Iris pigment epithelial cell (primary cell): ENCODE measurements at places on chromosomes 7 and 10.

DNA sequence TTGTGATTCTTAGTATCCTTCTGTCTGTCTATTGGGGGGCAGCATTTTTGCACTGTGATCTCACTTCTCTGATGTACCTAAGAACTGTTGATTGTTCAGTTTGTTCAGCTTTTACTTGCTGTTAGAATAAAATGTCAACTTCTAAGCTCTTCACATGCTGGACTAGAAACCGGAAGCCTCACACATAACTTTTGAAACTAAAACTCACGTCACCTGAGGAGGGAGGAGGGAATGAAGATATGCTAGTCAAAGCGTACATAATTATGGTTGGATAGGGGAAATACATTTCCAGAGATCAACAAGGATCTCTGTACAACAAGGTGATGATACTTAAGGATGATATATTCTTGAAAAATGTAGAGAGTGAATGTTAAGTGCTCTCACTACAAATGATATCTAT lies 609.7 kb downstream of the INHBA start:
- no peak for DNase-seq

DNA sequence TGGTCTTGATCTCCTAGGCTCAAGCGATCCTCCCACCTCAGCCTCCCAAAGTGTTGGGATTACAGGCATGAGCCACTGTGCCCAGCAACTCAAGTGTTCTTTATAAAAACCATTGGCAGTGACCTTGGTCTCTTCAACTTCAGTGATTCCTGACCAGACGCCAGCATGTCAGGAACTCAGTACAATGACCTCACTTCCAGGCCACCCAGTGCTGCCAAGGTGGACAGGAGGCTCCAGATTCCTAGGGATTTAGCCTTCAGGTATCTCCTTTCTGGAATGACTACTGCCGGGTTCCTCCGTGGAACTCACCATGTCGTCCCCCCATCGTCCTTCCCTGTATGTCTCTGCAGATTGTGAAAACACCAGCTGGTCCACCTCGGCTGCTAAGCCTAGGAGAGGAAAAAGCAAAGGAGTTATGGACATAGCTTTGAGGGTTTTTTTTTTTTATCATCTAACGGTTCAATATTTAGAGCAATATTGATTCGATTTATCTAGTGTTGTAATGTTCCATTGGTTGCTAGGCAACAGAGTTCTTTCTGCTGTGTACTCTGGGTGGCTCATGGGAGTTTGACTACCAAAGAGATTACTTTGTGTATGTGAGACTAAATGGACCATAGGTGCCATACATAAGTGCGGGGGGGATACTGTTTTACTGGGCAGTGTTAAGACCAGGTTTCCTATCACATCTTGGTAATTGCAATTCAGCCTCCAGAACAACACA lies 425.8 kb upstream of the AUTS2 start:
- no peak for DNase-seq

DNA sequence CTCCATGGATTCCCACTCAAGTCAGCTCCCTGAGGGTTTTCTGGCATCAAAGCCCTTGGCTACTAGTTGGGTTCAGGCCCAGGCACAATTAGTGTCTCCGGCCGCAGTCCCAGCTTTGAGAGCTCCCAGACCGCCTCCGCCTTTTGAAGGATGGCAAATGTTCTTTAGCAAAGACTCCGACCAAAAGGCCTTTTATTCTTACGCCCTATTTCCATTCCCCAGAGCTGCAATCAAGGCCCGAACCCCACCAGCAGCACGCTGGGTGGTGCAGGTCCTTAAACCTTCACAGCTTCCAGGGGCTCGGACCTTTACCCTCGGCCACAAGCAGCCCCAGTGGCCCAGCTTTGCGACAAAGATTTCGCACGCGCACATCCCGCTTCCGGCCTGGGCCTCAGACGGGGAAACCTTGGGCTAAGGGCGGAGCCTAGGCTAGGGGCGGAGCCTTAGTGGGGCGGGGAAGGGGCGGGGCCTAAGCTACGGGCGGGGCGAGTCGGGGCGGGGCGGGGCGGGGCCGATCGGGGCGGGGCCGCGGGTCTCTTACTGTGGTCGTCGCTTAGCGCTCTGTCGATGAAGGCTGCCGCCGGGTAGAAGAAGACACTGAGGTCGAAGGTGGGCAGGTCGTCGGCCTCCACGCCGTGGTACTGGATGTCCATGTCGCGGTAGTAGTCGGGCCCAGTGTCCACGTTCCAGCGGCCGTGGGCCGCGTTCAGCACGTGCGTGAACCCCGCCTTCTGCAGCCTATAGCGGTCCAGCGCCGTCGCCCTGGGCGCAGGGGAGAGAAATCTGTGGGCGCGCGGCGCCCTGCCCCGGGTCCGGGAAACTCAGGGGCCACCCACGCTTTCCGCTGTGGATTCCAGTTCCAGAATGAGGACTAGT lies 68.0 kb upstream of the SAMD8 start:
- no peak for DNase-seq

- peak; percentile 68 for DNase-seq
Observed at GRCh38 chr7:99380032-99380822, 5.7 kb downstream of the ARPC1B start.

DNA sequence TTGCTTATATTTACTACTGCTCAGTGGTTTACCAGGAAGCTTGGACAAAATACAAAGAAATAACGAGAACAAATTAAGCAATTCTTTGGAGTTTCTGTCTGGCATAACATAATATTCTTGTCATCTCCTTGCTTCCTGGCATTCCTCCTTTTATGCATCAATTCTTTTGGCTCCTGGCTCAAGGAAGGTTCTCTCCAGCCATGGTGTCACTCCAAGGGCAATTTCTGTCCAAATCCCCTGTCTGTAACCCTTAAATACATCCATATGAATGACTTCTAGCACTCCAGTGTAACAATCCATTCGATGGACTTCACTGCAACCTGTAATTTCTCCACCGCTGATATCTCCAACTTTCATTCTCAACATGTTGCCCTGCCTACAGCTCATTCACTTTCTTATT lies 617.7 kb upstream of the ANKRD30A start:
- DNase-seq, result no peak

DNA sequence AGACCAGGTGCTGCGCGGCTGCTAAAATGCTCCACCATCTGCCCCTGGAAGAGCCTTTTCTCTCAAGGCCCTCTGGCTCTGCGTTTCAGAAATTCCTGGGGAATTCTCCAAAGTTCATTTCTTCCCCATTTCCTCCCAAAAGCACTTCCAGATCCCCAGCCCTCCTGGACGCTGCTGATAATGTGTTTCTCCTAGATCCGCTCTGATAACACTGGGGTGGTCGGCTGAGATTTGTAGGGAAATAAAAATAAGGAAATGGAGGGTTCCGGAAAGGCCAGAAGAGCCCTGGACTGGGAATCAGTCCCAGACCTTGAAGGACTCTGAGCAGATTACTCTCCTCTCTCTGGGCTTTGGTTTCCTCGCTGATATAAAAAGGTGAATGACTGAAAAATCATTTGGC lies 28.1 kb downstream of the COL13A1 start:
- DNase-seq, result no peak

DNA sequence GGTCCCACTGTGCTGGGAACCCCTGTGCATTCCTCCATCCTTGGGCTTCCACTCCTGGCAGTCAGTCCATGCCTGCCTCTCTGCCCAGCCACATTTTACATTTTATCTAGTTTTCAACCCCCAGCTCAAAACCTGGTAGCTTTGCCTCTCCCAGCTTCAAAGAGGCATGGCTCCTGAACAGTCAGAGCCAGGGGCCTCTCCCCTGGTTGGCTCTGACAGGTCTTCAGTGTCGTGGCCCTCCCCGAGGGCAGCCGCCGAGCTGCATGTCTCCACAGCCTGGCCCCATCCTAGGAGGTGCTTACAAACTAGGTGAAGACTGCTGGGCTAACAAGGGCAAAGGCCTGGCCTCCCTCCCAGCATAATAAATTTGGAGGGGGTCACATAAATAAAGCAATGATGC lies 14.8 kb downstream of the COBL start:
- DNase-seq, result no peak

DNA sequence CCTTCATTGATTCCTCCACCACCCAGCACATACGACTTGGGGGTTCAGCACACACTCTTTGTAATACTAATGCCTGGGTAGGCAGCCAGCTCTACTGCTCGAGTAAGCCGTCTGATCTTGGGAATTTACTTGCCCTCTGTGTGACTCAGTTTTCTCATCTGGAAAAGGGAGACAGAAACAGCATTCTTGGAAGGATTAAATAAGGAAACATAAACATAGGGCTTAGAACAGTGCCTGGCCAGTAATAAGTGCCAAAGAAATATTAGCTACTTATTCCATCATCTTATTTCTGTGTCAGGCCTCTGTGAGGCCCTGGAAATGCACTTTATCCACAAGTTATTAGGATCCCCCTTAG lies 130.1 kb downstream of the TNS3 start:
- DNase-seq, result peak; percentile 83

DNA sequence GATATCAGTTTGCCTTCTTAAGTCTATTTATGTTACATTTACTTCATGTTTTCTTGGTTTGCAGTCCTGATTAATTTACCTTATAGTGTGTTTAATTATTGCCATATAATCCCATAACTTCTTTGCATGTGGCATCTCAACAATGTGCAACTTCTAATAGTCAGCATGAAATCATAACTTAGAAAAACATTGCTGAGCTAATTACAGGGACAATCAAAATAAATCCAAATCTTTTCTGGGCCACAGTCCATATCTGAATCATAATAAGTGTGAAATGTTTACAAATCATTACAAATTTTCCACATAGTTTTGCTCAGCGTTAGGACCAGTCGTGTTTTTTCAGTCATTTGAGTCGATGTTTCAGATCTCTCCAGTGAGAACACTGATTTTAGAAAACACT lies 29.1 kb upstream of the CABCOCO1 start:
- DNase-seq, result peak; percentile 66

GRCh38 chr10:7498111-7498510 lies 87.3 kb upstream of the SFMBT2 start:
- DNase-seq, result no peak

- no peak for DNase-seq
Observed at GRCh38 chr10:865924-866576, 65.5 kb downstream of the LARP4B start.

DNA sequence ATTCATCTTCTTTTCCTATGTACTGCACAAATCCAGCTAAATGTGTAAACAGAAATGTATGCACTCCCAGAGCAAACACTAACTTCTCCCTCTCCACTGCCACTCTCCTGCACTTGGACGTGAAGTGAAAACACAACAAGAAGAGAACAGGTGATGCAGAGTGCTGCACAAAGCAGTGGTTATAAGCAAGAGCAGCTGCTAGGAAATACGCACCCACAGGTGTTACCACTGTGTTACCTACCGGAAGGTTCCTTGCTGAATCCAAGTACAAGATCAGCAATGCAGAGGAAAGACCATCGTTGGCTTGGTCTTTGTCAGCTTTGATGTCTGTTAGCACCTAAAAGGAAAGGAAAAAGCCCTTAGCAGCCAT lies 54.6 kb upstream of the NCAPG2 start:
- DNase-seq, result no peak
